GDM1 (cell line): ENCODE measurements at places on chromosomes 11 and 22.

DNA sequence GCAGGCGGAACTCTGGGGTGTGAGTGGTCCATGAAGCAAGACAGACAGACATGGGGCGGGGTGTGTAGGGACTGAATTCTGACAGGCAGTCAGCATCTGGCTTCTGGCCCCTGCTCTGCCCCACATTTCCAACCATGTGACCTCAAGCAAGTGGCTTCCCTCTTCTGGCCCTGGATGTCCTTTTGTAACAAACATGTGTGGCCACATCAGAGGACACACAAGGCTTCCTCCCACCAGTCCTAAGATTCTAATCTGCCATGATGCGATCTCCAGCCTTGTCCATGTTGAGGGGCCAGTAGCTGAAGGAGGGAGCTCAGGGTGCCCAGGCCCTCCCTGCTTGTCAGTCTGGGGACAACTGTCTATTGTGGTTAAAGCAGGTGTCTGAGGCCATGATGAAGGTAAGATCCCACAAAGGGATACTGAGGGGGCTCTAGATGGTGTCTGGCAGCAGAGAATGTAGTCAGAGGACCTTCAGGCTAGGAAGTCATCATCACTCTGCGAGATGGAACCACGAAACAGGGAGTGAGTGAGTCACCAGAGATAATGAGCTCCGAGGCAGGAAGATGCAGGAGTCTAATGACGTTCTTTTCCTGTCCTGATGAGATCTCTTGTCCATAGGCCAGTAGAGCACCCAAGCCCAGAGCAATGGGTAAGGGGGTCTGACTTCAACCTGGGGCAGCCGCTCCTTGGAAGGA, 27.4 kb downstream of the DRD2 start:
- no peak for DNase-seq

GRCh38 chr11:24496736-24497725, at the start of gene LUZP2:
Gene LUZP2 (plus strand): TSS chr11:24497053.
- DNase-seq = no peak

GRCh38 chr11:5618807-5619206, 6.0 kb upstream of the TRIM34 start:
- no peak for DNase-seq

- no peak for DNase-seq
Observed at GRCh38 chr22:44396727-44397722, 84.3 kb upstream of the SHISAL1 start.

DNA sequence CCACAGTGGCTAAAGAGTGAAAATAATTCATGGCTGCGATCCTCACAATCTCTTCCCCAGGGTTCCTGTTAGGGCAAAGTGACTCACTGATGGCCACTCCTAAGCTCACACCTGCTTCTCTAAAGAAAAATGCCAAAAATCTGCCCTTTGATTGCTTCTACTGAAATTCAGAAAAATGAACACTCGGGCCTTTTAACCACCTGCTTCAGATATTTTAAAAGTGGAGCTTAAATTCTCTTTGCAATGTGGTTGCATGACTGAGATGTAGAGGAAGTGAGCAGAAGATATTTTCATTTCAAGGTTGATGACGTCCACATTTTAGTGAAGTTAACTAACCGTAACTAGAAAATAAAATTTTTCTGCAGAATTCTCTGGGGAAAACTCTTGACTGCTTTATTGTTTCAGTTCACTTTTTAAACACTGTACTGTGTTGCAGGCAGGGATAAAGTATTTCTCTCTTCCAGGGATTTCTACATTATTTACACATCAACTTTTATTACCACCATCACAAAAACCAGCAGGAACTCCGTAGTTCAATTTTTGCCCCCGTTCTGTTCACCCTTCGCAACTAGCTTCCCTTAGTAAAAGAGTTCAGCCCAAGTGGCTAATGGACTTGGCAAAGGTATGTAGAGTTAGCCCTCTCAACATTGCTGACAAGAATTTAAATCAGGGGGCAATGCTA, 8.5 kb downstream of the RAB30 start:
- no peak for DNase-seq

DNA sequence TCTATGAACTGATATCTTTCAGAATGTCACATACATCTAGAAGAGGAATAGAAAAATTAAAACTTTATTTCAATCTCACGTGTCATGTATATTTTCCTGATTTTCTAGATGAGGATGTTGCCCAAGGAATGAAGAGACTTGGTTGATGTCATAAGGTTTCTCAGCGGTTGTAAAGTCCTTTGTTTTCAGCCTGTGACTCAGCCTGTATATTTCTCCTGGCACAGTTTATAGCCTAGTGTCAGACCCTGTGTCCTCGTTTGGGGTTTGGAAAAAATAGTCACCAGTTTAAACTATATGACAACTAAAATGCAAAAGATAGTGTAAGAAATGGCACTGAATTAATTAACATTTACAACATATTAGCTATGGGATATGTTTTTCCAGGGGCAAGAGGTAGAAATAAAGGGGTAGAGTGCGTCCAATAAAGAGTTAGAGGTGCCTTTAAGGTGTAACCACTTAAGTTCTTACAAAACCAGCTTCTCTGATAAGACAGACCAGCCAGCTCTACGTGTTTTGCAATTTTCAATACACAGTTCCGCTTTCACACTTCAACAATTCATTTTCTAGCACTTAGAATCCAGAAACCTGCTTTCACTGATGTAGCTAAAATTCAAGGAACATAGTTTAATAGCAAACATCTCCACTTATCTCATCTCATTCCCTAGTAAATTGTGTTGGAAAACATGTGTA, 1432.6 kb upstream of the TENM4 start:
- DNase-seq = no peak

DNA sequence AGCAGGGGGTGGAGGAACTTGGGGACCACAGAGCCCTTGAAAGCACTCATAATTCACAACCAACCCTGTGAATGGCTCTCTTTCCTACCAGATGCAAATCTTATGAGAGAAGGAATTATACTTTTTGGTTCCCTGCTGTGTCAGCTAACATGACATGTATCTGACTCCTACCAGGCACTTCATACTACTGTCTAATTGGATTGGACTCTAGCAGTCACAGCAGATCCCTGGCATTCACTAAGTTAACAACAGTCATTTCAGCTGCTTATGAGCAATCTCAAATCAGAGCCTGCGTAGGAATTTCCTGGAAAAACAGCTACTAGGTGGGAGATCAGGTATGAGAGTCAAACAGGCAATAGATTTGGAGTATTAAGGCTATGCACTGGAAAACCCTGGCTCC, 11.1 kb upstream of the ENDOD1 start:
- no peak for DNase-seq

GRCh38 chr11:100748153-100748552, 61.1 kb downstream of the ARHGAP42 start:
- DNase-seq = no peak

DNA sequence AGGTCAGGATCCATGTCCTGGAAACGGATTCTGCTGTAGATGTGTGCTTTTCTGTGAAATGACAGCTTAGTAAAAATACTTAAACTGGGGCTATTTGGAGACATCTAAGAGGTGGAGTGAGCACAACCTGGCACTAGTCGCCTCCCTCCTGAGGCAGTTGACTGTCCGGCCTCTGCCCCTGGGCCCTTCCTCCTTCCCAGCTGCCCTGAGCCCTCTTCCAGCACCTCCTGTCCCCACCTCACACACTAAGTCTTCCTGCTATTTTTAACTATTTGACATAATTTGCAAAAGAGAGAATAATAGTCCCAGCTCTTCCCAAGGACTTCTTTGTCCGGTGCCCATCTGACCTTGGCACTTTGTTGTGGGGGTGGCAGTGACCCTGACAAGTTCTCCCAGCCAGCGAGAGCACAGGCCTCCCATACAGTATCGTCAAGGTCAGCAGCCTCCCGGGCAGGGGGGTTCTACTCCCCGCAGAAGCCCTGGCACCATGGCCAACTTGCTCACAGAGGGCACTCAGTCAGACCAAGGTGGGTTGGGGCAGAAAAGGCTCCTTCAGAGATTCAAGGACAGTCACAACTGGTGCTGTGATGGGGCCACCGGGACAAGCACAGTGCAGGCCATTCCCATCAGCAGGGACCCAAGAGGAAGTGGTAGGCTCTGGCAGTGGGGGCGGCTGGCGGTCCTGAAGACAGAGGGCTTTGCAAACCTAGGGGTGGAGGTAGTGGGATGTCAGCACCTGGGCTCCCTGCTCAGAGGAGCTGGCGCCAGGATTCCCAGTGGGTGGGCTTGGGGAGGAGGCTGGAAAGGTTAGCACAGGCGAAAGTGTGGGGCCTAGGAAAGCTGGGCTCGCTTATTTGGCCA, 5.5 kb upstream of the NEAT1 start:
- peak; percentile 20 for DNase-seq

DNA sequence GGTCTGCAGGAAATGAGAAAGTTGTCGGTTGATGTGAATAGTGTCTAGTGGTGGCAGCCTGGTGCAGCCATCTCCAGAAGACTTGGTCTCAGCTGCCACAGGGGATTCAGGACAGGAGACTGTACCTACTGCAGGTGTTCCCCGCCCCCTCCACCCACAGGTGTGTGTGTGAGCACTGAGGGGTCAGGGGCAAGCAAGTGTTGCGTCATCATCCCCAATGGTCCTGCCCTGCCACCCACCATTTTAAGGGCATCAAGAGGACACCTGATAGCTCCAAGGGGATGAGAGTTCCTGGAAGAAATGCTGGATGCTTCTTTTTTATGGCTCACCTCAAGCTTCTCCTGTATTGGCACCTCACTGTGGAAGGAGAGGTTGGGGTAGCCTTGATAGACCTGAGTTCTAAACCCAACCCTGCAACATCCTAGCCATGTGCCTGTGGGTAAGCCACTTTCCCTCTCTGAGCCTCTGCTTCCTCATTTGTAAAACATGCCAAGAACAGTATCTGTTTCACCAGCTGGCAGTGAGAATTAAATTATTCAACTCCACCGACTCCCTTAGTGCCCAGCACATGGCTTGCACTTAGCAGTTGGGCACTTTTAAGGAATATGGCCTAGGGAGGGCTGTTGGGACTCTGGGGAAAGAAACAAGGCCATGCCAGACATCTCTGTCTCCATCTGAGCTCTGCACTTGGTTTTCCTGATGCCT, 6.1 kb downstream of the C11orf91 start:
- no peak for DNase-seq

DNA sequence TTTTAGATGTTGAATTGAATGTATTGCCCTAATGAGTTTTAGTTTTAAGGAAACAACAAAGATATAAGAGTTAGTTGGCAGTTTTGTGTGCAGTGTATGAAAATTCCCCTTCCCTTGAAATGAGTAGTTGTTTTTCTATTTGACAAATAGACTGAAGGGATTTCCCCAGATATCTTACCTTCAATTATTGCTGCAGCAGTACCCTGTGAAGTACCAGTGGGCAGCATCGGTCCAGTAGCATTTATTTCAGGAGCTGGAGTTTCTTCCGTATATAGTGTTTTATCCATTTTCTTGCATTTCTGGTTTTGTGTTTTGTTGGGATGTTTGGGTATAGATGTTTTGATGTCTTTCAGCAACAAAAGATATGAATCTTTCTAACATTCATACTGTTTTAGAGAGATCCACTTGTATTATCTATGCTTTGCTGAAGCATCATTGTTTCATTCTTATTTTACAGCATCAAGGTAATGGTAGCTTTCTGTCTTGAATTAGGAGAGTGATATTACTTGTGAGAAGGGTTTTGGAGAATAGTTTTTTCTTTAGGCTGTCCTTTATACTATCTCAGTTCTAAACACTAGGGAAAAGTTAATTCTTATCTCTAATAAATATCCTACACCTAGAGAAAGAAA, 7.4 kb downstream of the KMT2A start:
- DNase-seq = no peak

GRCh38 chr11:59776210-59777066, 21.3 kb downstream of the STX3 start:
- DNase-seq = no peak

DNA sequence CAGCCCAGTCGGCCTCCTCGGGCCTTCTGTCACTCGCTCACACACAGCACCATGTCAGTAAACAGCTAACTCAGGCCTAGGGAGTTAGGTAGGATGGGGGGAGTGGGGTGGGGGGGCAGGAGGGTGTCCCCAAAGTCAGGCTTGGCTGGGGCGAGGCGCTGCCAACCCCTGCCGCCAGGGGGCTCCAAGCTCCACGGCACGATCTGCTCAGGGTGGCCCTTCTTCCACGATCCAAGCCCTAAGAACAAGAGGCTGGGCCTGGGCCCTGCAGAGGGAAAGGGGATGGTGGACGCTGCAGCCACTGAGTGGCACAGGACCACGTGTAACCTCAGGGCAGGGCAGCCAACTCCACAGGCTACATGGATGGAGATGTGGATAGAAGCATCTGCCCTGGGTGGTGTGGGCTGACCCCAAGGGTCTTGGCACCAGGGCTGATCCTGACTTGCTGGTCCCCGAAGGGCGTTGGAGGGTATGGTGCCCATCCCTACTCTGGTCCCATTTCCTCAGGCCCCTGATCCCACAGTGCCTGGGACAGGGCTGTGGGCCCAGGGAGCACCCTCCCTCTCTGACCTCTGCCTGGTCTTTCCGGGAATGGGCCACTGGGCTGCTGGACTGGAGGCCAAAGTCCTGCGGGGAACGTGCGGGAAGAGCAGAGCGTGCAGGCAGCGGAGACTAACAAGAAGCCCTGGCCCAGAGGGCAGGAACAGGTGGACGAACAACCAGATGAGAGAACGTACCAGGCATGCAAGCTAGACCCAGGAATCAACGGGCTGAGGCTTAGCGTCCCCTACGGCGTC, 29.1 kb upstream of the TXNRD2 start:
- peak; percentile 34 for DNase-seq

DNA sequence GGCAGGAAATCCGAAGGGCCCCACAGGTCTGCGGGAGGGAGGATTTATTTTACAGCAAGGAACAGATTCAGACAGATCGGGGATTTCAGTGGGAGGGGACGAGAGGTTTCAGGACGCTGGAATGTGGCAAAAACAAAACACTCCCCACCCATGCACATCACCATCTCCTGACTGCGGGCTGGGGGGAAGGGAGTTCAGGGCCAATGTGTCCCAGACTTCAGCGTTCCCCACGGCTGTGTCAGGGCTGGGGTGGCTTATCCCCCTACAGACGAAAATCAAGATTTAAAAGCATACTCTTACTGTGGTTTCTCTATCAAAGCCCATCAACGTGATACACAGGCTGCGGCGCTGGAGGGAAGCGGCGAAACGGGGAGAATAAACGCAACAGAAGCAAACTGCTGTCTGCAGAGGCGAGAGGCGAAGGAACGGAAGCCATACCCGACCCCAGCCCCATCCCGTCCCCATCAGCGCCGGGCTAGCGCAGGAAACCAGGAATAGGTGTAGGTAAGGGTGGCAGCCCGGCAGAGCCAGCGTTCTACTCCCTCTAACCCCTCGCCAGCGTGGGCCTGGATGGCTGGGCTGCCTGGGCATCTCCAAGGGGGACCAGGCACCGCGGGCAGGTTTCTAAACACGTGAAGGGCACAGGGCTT, 2.7 kb downstream of the TENM4 start:
- DNase-seq = no peak

- DNase-seq = no peak
Observed at GRCh38 chr11:121452609-121453150, at the start of gene SORL1-AS1. Gene SORL1-AS1 (minus strand): TSS chr11:121452967.

DNA sequence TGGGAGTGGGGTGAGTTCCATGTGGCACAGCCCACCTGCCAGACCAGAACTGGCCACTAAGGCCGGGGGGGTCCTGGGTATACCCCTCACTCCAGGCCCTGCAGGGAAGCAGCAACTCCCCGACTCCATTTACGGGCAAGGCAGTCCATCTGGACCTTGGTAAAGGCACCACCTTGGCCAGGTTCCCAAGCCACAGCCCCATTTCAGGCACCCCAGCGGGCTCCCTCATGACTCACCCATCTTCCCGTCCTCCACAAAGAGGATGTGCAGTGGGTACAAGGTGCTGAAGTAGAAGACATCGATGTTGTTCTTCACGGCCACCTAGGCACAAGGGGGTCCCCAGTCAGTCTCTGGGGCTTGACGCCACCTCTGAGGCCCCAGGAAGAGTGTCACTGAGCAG, 15.7 kb upstream of the RASL10A start:
- DNase-seq = no peak

- DNase-seq = peak; percentile 8
Observed at GRCh38 chr11:59804061-59804460, 6.5 kb downstream of the MRPL16 start.
